ENCODE measurements at places on chromosomes 13 and 19. TPM values are rescaled to one million over a fixed set of nuclear protein-coding genes. Genes with fewer than 3 reads are reported as not detected.

Gene ATG4D
- total RNA-seq: 37.8 TPM

- no peak for ATAC-seq
These were observed 36.4 kb downstream of the PSG11 start for GRCh38 chr19:42989851-42990250.

Gene TECR
- 139 TPM for total RNA-seq

GRCh38 chr19:54448040-54448773, 792 bp upstream of the LENG8 start:
- ATAC-seq: peak; percentile 44

DNA sequence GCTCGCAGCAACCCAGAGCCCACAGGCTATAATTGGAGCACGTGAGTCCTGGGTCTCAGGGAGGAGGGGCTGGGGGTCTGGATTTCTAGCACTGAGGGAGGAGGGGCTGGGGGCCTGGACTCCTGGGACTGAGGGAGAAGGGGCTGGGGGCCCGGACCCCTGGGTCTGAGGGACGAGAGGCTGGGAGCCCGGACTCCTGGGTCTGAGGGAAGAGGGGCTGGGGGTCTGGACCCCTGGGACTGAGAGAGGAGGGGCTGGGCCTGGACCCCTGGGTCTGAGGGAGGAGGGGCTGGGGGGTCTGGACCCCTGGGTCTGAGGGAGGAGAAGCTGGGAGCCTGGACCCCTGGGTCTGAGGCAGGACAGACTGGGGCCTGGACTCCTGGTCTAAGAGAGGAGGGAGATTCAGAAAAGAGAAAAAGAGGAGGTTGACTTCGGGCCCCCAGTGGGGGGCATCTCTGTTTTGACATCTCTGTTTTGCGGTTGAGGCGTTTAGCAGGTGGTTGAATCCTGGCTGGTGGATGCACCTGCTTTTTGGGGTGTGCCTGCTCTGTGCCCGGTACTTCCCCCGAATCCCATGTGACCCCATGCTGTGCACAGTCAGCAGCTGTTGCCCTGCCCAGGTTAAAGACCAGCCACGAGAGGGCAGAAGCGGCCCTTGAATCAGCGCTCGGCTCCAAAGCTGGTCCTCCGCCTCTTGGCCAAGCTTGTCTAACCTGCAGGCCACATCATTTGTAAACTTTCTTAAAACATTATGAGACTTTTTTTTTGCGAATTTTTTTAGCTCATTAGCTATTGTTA, 10.5 kb downstream of the PVR start:
- peak; percentile 98 for ATAC-seq
